Testis (tissue), 5 donors: ENCODE measurements at places on chromosomes 7 and 10. TPM values are rescaled to one million over a fixed set of nuclear protein-coding genes. Genes with fewer than 3 reads are reported as not detected.

GRCh38 chr10:128017822-128018221 lies 108.4 kb downstream of the MKI67 start:
- no peak overlapping the region for H3K27ac ChIP-seq
- H3K4me1 ChIP-seq, result no peaks in the 10 kb centered on the region
- no peaks in the 10 kb centered on the region for H3K36me3 ChIP-seq

DNA sequence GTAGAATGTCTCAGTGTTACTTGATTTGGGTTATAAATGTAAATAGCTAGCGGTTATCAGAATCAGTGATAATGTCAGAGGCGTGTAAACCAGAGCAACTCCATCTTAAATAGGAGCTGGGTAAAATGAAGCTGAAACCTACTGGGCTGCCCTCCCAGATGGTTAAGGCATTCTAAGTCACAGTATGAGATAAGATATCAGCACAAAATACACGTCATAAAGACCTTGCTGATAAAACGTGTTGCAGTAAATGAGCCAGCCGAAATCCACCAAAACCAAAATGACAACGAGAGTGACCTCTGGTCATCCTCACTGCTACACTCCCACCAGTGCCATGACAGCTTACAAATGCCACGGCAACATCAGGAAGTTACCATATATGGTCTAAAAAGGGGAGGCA lies 172.3 kb downstream of the CHRM2 start:
- no peak overlapping the region for H3K4me3 ChIP-seq
- DNase-seq, result no peak
- H3K27ac ChIP-seq, result no peak overlapping the region
- no peaks in the 10 kb centered on the region for H3K36me3 ChIP-seq
- H3K27me3 ChIP-seq, result no peaks in the 10 kb centered on the region

- H3K27me3 ChIP-seq, result no peaks in the 10 kb centered on the region
- no peaks in the 10 kb centered on the region for H3K36me3 ChIP-seq
- no peaks in the 10 kb centered on the region for H3K4me1 ChIP-seq
- DNase-seq, result peak; percentile 60
- no peak overlapping the region for H3K4me3 ChIP-seq
Observed at GRCh38 chr7:78039790-78040776, 241.5 kb downstream of the PHTF2 start.

DNA sequence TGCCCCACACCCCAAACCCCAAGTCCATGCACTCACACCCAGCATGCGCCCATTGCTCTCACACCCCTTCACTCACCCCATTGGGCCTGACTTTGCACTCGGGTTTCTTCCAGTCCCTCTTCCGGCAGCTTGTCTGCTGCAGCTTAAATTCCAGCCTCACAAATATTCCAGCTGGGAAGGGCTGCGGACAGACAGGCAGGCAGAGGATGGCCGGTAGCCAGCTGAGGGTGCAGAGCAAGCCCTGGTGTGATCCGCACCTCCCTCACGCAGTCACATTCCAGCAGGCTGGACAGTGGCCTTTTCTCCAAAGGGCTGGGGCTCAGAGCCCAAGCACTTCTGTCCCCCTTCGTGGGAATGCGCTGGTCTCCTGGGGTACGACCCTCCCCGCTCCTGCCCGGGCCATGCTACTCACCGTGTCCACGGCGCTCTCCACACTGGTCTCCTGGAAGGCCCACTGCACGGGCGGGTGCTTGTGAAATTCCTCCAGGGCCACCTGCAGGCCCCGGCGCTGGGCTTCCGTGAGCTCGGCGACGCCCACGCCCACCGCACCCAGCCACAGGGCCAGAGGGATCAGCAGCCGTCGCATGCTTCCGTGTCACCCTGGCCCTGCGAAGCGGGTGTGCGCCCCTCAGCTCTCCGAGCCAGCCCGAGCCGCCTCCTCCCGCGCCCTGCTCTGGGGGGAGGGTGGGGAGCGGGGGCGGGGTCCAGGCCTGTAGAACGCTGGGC lies 1.2 kb downstream of the RARRES2 start:
- peak overlapping the region; percentile 68 for H3K4me3 ChIP-seq
- peak; percentile 76 for DNase-seq
- H3K27ac ChIP-seq, result peak overlapping the region; percentile 74
- H3K36me3 ChIP-seq, result no peaks in the 10 kb centered on the region
- peaks cover 26% of the 10 kb centered on the region for H3K4me1 ChIP-seq

Gene GOLGA7B
- total RNA-seq, result 1.1 TPM

Gene TMEM273
- 5.3 TPM for total RNA-seq

Gene ARMC3
- total RNA-seq, result 20.3 TPM
